ENCODE measurements at places on chromosomes 3 and 15.

- DNase-seq = no peak
These were observed 525.8 kb upstream of the PROK2 start for GRCh38 chr3:72310419-72311380.

GRCh38 chr15:44801364-44801763 is 65.0 kb downstream of the TRIM69 start:
- DNase-seq = no peak

DNA sequence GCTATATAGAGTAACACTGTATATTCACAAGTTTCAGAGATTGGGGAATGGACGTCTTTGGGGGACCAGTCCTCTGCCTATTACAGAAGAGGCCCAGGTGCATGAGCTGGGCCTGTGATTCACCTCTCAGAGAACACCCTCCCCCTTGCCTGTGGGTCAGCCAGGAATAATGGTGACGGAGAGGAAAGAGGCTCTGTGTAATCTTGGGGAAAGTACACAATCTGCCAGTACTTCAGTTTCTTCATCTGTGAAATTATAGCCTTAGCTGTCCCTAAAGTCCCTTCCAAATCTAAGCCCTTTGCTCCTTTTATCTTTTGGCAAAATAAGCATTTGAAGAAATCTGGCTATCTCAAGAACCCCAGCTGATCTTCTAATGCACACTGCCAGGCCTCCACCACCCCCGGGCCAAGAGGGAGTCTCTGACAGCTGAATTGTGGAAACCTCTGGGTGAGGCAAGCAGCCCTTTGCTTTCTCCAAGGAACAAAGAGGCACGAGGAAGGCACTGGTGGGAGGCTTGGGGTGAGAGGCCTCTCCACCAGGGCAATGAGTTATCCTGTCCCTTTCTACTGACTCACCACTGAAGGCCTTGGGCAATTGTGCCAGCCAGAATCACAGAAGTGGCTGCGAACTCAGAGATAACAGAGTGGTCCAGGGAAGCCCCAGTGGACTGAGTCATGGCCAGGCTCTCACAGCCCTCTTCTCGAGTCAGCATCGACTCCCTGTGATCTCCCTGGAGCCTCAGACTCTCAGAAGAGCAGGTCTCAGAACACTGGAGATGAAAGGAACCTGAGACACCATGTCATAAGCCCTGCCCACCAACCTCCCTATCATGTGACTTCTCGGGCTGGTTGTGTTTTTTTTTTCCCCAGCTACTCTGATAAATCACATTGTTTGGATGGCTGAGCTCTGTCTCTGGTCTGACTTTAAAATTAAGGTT is 31.8 kb downstream of the CCNL1 start:
- no peak for DNase-seq

GRCh38 chr3:70028361-70028760 is 28.8 kb downstream of the SAMMSON start:
- DNase-seq = no peak

DNA sequence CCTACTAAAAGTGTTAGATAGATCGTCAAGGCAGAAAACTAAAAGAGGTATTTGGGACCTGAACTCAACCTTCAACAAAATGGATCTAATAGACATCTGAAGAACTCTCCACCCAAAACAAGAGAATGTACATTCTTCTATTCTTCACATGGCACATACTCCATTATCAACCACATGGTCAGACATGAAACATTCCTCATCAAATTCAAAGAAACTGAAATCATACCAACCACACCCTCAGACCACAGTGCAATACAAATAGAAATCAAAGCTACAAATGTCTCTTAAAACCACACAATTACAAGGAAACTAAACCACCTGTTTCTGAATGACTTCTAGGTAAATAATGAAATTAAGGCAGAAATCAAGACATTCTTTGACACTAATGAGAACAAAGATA is 984.1 kb upstream of the GBE1 start:
- DNase-seq = no peak

GRCh38 chr3:98032904-98033303 is 2.2 kb downstream of the GABRR3 start:
- no peak for DNase-seq

DNA sequence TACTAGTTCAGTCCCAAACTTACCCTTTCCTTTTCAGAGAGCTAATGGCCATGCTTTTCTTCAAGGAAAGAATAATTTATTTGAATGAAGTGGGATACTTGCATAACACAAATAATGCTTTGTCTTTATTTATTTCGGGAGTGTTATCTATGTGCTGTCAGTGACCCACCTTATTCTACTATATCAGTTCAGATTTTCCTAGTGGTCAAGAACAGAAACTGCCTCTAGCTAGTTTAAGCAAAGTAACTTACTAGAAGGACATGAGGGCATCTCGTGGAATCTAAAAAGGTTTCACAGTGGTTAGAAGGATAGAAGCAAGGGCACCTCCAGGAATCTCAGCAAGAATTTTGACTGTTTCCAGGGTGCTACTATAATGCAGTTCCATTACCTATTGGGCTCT is 3.8 kb upstream of the TIMMDC1 start:
- DNase-seq = no peak

GRCh38 chr15:90087454-90088154 is 14.7 kb downstream of the IDH2 start:
- no peak for DNase-seq

GRCh38 chr15:93049914-93050578 is 39.0 kb downstream of the RGMA start:
- DNase-seq = no peak

DNA sequence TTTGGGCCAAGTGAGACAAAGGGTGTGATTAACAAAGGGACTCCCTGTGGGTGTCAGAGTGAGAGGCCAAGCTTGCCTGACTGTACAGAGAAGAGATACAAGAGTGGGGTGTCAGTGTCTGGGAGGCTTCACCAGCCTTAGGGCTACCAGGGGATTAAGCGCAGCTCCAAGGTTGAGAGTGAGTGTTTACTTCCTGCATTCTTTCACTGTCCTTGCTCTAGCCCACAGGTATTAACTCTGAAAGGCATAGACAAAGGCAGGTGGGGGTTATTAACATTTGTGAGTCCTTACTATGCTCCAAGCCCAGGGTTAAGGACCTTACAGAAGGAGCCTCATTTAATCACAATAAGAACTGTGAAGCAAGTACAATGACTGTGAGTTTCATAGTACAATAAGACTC is 107.6 kb downstream of the IL20RB start:
- DNase-seq = no peak

DNA sequence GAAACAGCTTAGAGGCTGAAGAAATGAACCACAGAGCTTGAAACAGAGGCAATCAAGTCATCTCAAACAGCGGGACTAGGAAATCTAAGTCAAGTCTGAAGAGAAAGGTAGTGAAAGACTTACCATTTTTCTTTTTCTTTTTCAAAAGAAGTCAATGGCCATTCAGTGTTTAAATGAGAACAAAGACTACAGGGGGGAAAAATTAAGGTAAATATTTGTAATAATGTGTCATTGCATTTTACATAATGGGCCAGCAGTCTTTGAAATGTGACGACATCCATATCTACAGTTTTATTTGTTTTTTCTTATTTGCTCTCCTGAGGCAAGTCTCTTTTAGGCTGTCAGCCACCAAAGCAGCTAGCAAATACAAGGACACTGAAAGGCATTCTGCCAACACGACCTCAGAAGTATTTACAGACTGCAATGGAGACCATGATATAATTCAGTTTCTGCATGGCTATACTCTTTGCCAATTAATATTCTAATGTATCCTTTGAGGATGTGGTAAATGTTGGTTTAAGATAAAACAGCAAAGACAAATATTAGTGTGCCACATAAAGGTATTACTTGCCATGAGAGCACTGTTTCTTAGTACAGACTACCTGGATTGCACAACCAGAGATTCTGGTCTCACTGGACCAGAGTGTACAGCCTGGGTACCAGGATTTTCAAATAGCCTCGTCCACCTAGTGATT is 307.0 kb upstream of the THBS1 start:
- DNase-seq = no peak

- DNase-seq = no peak
These were observed 14.5 kb upstream of the ONECUT1 start for GRCh38 chr15:52804526-52805081.

- no peak for DNase-seq
These were observed 18.6 kb upstream of the PRSS50 start for GRCh38 chr3:46736006-46736872.

DNA sequence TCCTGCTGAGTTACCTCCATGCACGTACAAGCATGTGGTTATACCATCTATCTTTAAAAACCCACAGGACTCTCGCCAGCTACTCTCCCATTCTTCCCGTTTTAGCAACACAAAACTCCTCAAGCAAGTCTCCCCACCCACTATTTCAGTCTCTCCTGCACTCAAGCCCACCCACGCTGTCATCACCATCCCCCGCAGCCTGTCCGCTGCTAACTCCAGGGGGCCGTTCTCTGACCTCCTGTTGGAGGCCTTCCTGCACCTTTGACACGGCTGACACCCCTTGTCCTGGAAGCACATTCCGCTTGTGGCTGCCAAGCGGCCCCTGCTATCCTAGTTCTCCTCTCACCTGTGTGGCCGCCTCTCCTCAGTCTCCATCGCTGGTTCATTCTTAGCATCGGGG is 7.5 kb upstream of the PCSK6 start:
- no peak for DNase-seq

DNA sequence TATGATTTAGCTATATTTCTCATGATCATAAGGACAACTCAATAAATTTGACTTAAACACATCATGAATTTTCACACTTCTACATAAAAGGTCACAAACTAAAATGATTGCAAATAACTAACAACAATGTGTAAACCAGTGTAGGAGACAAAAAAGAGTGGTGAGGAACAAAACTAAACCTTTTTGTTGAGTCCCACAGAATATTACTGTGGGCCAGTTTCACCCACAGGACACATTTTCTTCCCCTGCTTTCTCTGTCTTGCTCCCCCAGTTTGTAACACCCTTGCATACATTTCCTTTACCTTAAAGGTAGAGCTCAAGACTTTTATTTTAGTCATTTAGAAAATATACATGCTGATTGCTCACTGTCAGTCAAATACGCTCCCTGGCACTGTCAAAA is 130.9 kb upstream of the GOLGA6L6 start:
- DNase-seq = no peak

DNA sequence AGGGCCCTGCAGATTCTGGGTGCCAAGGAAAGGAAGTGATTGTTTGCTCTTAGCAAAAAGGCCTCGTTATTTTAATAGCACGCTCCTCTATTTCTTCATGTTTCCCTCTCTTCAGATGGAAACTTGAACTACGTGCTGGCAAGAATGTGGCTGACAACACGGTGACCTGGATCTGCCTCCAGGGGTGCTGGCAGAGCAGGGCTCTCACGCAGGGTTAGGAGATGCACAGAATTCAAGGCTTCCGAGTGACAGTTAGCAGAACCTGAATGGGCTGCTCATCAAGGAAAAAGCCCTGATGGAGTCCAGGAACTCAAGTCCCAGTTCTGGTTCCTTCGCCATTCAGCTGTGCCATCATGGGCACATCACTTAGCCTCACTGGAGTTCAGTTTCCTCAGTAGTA is 22.7 kb downstream of the CYP19A1 start:
- DNase-seq = no peak

- no peak for DNase-seq
These were observed 46.0 kb downstream of the GALK2 start for GRCh38 chr15:49215768-49216739.

- no peak for DNase-seq
These were observed 65.8 kb upstream of the GSK3B start for GRCh38 chr3:120160050-120160449.

GRCh38 chr3:66068255-66068654 is 29.5 kb upstream of the MAGI1 start:
- DNase-seq = no peak

DNA sequence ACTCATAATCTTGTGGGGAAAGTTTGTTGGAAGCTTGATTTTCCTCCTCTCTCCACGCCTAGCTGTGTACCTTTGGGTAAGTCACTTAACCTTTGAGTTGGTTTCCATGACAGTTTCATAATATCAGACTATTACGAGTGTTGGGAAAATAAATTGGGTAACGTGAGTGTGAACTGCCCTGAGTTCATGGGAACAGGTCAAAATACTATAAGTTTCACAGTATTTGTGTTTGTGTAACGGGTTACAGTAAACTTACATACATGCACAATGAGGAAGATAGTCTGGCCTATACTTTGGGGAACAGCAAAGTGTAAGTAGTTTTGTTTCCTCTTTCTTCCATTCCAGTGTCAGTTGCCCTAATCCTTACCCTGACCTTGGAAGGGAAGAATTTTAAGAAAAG is 509.9 kb downstream of the MECOM start:
- DNase-seq = no peak

GRCh38 chr15:28123408-28124023 is 24.4 kb upstream of the OCA2 start:
- peak; percentile 90 for DNase-seq

DNA sequence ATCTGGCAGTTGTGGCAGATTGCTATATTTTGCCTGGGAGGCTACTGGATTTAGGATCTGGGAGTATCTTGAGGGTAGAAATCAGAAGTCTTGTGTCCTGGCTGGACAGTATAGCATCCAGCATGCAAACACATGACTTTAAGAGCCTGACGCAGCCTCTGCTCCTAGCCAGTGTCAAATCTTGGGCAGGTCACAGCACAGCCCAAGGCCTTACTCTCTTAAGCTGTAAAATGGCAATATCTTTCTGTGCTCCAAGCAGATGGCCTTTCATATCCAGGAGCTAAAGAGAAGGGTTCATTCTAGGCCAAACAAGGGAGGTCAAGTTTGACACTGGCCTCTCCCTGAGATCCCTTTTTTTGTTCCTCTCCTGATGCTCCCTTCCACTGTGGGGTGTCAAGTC is 19.8 kb upstream of the RAD18 start:
- DNase-seq = no peak
